Small intestine (tissue), 16 donors: ENCODE measurements at places on chromosomes 5 and 9.

DNA sequence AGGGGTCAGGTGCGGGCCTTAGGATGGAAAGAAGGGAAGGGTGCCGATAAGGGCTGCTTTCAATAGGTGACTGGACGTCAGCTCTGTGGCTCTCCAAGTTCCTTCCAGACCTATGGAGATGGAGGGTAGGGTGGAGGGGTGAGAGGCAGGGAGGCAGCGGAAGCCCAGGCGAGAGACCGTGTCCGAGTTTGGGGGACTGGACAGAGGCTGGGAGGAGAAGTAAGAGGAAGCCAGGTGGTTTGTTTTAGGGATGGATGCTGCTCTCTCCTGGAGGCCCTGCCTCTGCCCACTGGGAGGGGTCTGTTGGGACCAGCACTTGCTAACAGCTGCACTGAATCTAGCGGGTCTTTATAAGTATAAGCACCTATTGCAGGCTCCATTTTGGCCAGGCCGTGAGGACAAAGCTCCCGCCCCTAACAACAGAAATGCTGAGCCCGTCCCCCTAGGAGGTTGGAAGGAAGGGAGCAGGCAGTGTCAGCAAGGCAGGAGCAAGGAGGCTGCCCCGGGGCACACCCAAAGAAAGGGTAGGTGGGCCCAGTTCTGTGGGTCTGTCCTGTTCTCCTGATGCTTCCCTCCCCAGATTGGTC, 167.5 kb downstream of the DAB2IP start:
- no peak for DNase-seq

- DNase-seq: no peak
These were observed 193.0 kb downstream of the KIAA0825 start for GRCh38 chr5:94425396-94425795.

DNA sequence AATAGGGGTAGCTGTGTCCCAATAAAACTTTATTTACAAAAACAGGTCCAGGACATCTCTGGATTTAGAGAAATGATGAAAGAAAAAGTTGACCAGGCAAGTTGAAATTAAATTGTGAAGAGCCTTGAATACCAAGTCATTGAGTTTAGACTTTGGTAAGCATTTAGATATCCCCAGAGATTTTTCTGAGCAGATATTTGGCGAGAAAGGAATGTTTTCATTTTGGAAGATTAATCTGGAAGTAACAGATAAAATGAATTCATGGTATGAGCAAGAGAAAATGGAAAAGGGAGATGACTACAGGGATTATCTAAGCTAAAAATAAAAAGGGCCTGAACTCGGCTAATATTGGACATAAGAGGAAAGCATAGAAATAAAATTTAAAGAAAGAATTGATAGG, 157.6 kb downstream of the ACTL7B start:
- no peak for DNase-seq

DNA sequence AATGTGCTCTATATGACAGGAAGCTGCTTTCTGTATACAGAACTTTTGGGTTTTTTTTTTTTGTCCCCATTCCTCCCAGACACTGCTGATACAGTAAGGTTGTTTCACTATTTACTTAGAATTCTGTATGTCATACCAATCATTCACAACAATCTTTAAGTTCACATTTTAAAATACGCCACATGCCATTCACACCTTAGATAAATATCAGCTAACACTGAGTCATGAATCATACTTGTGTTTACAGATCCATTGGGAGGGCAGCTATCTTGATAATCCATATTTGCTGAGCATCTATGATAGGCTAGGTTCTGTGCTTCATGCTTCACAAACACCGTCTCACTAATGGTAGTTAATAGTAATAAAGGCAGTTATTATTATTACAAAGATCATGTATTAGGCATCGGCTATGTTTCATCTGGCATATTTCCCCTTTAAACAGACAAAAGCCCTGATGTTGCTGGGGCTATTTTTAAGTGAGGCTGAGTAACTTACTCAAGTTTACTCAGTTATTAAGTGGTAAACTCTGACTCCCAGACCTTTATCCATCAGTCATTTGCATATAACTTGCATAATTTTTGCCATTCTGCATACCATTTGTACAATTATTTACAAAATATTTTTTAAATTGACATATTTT, 152.2 kb upstream of the HMHB1 start:
- peak; percentile 21 for DNase-seq

- no peak for DNase-seq
These were observed 64.9 kb downstream of the COL5A1 start for GRCh38 chr9:134706522-134706921.
